ENCODE measurements at places on chromosomes 1 and 21.

- DNase-seq = no peak
These were observed 277.5 kb upstream of the KAZN start for GRCh38 chr1:14320986-14321385.

- DNase-seq = no peak
These were observed 144.5 kb downstream of the SEC16B start for GRCh38 chr1:177825276-177825901.

DNA sequence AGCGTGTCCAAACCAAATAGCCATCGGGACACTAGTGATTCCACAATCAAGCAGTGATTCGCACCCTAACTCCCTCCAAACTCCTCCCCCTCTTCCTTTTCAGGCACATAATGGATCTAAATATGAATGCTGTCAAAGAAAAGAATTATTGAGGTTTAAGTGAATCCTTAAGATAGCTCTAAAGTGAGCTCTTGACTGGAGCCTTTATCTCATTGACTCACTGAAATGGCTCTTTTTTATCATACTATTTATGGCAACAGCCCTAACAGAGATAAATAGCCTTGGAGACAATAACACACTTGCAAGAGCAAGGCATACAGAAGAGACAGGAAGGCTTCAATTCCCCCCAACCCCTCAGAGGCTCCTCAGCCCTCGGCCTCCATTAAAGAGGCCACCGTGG lies 143.3 kb downstream of the PLXNA2 start:
- no peak for DNase-seq

DNA sequence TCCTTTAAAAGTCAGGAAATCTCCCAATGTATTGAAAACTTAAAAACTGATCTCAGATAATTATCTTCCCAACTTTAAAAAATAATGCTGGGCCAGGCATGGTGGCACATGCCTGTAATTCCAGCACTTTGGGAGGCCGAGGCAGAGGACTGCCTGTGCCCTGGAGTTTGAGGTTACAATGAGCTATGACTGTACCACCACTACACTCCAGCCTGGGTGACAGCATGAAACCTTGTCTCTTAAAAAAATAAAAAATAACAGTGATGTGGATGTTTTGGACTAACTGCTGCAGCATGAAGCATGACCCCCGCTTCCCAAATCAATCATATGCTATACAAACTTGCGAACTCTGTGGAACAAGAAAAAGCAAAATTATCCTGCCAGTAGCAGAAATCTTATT lies 186.3 kb downstream of the RERE start:
- no peak for DNase-seq

DNA sequence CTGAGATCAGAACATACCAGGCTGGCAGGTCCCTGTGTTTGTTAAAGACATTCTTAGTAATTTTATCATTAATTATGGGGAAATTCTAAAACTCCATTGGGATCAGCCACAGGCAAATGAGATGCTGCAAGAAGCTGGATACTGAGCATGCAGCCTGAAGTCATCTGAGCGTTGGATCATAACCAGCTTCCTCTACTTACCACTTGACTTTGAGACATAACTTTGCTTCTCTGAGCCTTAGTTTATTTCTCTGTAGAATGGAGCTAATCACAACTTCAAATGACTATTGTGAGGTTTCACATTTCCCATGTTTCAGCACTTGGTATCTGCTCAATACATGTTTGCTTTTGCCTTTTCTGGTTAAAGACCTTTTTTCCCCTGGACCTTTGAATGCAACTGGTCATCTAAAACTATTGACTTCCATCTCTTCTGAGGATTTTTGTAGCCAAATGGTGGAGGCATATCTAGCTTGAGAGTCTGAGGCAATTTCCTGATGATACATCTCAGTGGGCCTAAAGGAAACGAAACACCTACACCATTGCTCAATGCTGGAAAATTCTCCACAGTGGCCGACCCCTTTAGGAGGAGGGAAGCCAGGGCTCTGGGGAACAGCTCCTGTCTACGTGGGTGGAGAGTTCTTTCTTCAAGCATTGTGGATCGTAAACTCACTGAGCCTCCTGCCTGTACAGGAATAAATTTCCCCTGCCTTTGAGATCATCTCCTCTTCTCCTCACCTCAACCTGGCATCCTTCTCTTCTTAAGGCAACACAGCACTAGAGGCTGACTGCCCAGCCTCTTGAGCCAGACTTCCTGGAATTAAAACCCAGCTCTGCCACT lies 109.1 kb upstream of the HOOK1 start:
- no peak for DNase-seq

DNA sequence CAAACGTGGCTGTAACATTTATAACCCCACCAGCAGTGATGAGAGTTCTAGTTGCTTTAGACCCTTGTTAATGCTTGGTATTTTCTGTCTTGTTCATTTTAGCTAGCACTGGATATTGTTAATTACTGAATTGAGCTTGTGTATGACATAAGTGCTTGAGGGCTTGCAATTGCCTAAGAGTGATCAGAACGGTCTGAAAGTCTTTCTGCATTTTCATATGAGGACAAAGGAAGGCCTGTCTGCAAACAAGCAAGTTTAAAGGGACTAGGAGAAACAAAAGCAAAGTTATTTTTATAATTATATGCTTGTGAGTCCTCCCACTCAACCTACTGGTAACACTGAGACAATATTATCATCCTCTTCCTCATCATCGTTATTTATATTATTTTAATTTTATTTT lies 305.5 kb upstream of the DUSP10 start:
- no peak for DNase-seq

GRCh38 chr1:162021124-162021523 lies 2.5 kb downstream of the OLFML2B start:
- no peak for DNase-seq

GRCh38 chr1:15308621-15309027 lies 61.6 kb downstream of the FHAD1 start:
- DNase-seq = no peak

DNA sequence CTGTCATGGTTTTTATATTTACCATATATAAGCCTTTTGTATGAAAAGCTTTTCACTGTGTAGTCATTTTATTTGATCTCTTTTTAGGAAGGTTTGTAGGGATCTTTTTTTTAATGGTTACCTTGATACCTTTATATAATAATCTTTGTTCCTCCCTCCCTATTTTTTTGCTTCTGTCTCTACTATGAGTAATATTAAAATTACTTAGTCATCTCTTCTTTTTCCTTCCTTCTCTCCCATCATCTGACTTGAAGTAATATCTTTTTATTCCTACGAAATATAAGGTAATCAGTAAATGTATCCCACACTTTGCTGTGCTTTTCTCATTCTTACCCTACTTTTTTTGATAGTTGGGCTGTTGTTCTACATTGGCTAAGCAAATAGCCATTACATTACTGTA lies 161.4 kb downstream of the MAGI3 start:
- DNase-seq = no peak

- no peak for DNase-seq
These were observed 52.0 kb upstream of the PDC start for GRCh38 chr1:186512698-186513457.

DNA sequence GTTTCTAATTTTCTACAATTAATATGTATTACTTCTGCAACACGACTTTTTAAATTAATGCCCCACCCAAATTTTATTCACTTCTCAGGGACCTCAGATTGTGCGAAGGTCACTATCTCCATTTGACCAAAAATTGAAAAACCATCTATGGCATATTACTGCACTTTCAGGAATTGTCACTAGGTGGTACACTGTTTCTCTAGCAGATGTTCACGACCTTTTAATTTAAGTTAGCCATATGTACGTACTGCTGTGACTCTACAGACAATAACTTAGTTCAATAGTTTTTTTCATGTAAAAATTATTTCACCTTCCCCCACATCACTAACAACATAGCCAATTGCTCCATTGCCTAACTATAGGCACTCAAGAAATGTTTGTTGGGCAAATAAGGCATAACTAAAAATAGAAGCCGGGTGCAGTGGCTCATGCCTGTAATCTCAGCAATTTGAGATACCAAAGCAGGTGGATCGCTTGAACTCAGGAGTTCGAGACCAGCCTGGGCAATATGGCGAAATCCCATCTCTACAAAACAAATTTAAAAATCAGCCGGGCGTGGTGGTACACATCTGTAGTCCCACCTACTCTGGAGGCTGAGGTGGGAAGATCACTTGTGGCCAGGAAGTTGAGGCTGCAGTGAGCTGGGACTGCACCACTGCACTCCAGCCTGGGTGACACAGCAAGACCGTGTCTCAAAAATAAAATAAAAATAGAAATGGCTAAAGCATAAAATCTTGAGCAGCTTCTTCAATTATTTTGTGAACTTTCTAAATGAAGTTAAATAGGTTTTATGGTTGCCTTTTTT lies 75.7 kb upstream of the PKN2 start:
- DNase-seq = peak; percentile 9

GRCh38 chr1:34779962-34780361 lies 1.1 kb upstream of the GJB3 start:
- no peak for DNase-seq

DNA sequence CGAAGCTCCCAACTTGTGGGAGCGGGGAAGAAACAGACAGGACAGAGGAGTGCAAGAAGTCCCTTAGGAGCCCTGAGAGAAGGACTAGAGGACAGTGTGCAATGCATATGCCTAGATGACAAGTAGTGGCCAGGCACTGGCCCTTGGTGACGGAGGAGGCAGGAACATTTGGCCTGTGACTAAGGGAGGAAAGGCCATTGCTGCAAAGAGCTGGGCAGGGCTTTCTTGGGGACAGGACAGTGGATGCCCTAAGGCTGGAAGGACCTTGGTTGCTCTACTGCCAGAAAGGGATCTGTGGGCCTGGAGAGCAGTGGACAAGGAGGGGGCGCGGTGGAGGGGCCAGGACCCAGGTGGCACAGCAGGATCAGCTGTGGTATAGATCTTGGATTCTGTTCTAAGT lies 481.3 kb downstream of the CAMTA1 start:
- no peak for DNase-seq

- DNase-seq = peak; percentile 6
These were observed 787.6 kb downstream of the USP25 start for GRCh38 chr21:16517383-16517782.

DNA sequence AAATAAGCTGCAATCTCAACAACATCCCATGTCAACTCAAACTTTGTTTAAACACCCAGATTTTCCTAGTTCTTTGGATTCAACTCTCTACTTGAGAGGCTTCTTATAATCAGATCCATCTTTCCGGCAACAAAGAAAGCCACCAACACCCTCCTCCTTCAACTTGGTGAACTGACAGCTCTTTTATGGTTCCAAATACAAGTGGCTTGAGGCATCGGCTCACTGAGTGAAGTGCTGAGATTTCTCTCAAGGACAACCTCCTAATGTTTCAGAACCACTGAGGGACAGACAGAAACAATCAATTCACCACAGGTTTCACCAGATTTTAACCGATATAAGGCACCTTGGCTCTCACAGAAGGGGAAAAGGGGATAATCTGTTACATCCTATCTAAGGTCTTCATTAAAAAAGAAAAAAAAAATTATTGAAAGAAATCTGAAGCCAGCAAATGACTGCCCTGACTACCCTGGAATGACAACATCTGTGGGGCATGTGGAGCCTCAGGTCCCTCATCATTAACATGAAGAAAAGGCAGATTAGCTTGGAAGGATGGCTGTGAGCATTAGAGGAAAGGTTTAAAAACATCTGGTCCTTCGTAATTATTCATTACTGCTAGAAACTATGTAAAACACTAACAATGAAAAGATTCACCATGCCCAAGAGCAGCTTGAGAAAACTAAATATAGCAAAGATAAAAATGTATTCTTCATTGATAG lies 50.9 kb downstream of the PTPN14 start:
- no peak for DNase-seq

GRCh38 chr1:183310753-183311479 lies 107.3 kb downstream of the NMNAT2 start:
- DNase-seq = peak; percentile 27

GRCh38 chr1:164704954-164705353 lies 146.0 kb downstream of the PBX1 start:
- DNase-seq = no peak

GRCh38 chr1:76554283-76554682 lies 313.0 kb upstream of the ST6GALNAC5 start:
- peak; percentile 48 for DNase-seq

DNA sequence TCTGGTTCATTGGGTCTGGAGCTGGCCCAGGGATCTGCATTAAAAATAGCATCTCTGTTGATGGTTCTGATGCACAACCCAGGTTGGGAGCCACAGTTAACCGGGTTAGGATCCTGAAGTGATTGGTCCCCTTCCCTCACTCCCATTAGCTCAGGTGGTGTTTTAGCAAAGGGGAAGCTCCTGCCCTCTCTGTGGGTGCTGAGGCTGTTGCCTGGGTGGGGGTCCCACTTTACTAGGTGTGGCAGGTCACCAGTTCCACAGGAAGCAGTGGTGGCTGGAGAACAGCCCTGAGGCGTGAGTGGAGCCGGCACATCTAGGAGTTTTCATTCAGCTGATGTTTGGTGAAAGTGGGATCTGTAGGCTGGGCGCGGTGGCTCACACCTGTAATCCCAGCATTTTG lies 86.5 kb downstream of the MAN1C1 start:
- DNase-seq = no peak

GRCh38 chr1:68969441-68969840 lies 472.6 kb upstream of the DEPDC1 start:
- no peak for DNase-seq

DNA sequence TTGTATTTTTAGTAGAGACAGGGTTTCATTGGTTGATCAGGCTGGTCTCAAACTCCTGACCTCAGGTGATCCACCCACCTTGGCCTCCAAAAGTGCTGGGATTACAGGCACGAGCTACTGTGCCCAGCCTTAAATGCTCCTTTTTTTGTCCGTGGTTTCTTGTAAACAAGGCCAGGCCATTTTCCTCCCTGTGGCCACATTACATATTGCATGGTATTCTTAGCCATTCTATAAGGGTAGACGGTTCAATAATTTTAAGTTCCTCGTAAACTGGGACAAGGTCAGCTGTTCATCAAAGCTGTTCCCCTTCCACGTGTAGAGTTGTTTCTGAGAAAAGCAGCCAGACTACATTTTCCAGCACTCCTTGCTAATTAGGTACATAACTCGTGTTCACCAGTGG lies 10.3 kb upstream of the LUZP1 start:
- DNase-seq = no peak

DNA sequence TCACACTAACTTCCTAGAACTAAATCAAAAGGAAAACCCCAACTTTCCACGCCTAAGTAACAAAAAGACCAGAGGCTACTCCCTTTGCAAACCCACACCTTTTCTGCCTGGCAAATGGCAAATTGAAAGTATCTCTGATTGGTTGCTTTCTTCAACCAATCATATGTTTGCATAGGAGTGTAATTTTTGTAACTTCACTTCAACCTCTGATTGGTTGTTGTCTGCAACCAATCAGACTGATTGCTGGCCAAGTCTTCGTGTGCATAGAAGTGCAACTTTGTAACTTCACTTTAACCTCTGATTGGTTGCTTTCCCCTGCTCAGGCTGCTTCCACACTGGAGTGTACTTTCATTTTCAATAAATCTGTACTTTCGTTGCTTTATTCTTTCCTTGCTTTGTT lies 36.9 kb upstream of the PADI2 start:
- no peak for DNase-seq

DNA sequence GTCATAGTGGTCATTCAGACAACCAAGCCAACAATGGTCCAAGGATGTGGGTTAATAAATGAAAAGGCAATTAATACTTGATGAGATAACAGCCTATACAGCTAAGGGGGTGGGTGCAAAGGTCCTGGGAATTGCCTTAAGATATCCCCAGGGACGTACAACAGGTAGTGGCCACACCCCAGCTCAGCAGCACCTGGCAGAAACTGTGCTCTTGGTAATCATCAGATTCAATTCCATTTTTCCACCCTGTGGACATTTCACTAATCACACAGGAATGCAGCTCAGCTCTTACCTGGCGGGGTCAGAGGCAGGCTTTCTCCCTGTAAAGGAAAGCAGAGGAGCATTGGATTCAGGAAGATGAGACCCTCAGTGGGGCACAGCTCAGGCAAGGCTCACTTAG lies 32.9 kb downstream of the FCRL5 start:
- no peak for DNase-seq

- DNase-seq = peak; percentile 97
These were observed 568 bp upstream of the SKI start for GRCh38 chr1:2227346-2228156.
